Kidney (tissue), 22 donors: ENCODE measurements at places on chromosomes 5 and 9.

DNA sequence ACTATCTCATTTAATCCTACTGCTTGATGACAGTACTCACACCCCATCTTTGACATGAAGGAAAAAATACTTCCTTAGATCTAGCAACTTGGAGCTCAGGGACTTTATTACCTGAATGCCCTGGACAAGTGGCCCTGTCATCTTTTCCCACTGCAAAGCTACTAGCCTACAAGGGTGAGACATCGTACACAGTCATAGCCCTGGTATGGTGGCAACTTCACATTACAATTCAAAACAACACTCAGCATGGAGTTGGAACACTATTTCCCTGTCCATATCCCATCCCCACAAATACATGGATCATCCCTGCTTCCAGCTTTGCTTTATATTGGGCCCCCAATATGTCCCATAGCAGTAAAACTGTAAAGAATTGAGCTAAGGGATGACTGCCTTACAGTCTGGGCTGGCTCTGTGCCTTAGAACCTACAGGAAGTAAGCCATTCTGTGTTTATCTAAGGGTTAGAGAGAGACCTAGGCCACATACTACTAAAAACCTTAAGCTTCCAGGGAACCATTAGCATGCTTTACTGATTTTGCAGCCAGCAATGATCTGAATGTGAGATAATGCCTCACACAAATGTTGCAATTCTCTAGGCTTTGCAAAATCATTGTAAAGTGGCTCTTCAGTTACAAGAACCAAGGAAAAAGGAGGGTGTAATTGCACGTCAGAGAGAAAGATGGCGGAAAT is 55.9 kb downstream of the OTULIN start:
- DNase-seq, result no peak

- DNase-seq, result no peak
These were observed 186.4 kb downstream of the SLIT3 start for GRCh38 chr5:169114466-169115065.

GRCh38 chr9:88399966-88400365 is 11.7 kb downstream of the SPIN1 start:
- DNase-seq, result peak; percentile 52

GRCh38 chr9:133593587-133594253 is 15.5 kb downstream of the FAM163B start:
- no peak for DNase-seq

- peak; percentile 55 for DNase-seq
These were observed 651 bp downstream of the HRH2 start for GRCh38 chr5:175658299-175659145.

- DNase-seq, result no peak
These were observed 1.0 kb upstream of the MINAR2 start for GRCh38 chr5:129746876-129747275.

- DNase-seq, result no peak
These were observed 45.3 kb upstream of the PLPP1 start for GRCh38 chr5:55580042-55580441.

- DNase-seq, result no peak
These were observed 43.4 kb upstream of the TRIM32 start for GRCh38 chr9:116643691-116644090.

DNA sequence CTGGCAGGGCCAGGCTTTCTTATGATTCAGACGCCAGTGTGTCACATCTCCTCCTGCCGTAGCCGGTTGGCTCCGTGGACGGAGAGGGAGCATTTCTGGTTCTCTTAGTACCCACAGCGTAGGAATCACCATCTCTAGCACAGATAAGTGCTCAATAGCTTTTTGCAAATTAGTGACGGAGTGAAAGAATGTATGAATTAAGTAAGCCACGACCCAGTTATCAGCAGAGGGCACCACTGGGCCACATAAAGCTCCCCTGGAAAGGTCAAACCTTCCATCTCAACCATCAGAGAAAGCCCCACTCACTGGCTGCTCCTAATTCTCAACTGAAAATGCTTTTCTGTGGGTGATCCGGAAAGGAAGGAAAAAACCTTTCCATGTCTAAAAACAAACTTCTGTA is 317.0 kb upstream of the ADCY2 start:
- peak; percentile 51 for DNase-seq

- peak; percentile 56 for DNase-seq
These were observed 757.0 kb upstream of the ADAMTS16 start for GRCh38 chr5:4383102-4383501.

GRCh38 chr9:115891929-115892328 is 261.7 kb upstream of the PAPPA start:
- DNase-seq, result no peak

GRCh38 chr5:42668254-42668653 is 88.4 kb upstream of the CCDC152 start:
- no peak for DNase-seq

DNA sequence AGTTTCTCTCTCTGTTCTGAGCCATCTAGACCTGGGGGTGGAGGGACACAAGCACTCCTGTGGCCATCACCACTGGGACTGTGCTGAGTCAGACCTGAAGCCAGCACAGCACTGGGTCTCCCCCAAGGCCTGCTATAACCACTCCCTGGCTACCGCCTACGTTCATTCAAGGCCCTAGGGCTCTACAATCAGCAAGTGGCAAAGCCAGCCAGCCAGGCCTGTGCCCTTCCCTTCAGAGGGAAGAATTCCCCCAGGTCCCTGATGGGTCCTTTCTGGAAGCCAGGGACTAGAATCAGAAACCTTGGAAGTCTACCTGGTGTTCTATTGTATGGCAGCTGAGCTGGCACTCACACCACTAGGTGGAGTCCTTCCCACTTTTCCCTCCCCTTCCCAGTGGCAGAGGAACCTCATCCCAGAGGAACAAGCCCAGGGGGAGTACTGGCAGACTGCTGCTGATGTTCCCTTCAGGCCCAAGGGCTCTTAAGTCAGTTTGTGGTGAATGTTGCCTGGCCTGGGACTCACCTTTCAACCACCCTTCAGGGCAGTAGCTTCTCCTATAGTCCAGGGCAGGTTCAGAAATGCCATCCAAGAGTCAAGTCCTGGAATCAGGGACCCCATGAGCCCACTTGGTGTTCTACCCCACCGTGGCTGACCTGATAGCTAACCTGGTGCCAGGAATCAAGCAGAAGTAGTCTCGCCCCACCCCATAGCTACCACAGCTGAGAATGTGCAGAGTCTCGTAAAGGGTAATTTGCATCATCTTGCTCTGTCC is 20.0 kb downstream of the JMY start:
- no peak for DNase-seq

- peak; percentile 62 for DNase-seq
These were observed 103.6 kb upstream of the SHB start for GRCh38 chr9:38172586-38172985.

DNA sequence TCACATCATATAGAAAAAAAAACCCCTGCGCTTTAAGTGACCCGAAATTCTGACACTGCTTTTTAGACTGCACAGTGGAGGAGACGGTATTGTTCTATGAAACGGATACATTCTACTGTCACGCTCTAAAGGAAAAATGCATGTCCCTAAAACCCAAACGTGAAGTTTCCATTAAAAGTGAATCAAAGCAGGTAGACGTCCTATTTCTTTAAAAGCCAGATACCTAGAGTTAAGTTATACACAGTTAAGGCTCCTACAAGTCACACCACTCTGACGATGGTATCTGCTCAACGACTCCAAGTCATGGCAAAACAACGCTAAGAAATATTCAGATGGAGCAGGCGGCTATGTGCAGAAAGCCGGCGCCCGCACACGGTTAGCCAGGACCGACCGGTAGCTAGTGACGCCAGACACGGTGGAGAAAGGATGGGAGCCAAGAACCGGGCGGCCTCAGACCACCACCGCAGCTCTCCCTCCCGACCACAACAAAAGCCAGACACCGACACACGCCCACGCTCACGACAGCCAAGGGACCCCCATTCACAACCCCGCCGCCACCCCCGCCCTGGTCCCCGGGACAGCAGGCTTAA is 734 bp downstream of the SKP1 start:
- peak; percentile 50 for DNase-seq

GRCh38 chr9:26415528-26415927 is 477.1 kb downstream of the CAAP1 start:
- DNase-seq, result no peak

DNA sequence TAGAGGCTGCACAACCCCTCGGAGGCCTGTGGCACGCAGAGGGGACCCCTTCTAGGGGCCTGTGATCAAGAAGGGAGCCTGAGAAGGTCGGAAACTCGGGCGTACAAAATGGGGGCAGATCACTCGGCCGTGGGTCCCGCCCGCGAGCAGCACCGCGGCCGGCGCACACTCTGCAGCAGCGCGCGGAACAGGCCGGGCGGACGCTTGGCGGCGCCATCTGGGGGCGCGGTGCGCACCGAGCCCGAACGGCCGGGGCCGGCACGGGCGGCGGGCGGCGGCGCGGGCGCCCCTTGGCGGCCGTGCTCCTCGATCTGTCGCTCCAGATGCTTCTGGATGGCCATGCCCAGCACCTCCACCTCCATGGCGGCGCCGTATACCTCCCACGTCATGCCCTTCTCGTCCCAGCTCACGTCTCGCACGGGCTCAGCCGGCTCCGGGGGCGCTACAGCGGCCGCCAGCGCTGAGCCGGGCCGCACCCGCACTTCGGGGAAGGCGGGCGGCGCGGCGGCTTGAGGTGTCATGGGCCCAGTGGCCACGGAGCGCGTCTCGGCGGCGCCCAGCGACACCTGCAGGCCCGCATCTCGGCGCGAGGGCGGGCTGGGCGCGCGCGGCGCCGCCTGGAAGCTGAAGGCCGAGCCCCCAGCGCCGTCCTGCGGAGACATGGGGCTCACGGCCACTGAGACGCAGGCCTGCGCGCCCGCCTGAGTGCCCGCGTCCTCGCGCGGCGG is 13.1 kb downstream of the GPRIN1 start:
- peak; percentile 57 for DNase-seq

- DNase-seq, result no peak
These were observed 747.6 kb upstream of the EDIL3 start for GRCh38 chr5:85132269-85132668.

DNA sequence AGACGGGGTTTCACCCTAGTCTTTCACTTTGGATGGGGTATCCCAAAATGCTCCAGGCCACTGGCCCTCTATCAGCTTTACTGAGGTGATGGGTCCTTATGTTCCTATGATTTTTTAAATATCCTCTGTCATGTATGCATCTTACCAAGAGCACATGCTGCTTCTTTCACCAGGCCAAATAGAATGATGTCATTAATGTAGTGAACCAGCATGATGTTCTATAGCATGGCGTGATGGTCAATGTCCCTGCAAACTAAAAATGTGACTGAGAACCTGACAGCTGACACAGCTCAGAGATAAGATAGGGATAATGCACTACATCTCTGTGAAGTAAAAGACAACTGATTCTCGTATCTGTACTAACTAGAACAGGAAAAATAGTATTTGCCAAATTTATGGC is 103.6 kb downstream of the SLC1A3 start:
- DNase-seq, result no peak

DNA sequence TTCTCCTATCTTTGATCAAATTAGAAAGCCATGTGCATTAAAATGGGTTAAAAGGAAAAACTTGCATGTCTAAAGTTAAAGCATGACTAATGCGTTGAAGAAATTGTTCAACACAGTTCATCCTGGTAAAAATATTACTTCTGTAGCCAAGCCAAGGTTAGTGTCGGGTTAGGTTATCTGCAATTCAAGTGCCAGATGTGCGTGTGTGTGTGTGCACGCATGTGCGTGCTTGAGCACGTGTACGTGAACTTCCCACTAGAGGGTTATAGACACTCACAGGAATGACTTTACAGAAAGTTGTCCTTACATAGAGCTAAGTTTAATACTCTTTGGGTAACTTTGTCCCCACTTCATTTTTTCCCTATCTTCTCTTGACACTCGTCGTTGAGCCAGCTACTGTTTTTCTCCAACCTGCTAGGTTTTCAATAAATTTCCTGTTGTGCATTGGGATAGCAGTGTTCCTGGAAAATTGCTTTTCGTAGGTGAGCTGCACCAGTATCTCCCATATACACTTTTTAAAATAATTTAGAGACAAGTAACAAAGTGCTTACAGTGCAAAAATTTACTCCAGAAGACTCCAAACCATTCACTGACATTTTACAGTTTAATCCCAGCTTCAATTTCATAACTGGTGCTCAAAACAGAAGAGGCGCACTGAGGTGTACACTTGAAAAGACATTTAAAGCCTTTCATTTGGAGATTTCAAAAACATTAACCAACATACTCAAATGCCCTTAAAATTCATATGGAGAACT is 353.8 kb downstream of the NFIB start:
- no peak for DNase-seq

DNA sequence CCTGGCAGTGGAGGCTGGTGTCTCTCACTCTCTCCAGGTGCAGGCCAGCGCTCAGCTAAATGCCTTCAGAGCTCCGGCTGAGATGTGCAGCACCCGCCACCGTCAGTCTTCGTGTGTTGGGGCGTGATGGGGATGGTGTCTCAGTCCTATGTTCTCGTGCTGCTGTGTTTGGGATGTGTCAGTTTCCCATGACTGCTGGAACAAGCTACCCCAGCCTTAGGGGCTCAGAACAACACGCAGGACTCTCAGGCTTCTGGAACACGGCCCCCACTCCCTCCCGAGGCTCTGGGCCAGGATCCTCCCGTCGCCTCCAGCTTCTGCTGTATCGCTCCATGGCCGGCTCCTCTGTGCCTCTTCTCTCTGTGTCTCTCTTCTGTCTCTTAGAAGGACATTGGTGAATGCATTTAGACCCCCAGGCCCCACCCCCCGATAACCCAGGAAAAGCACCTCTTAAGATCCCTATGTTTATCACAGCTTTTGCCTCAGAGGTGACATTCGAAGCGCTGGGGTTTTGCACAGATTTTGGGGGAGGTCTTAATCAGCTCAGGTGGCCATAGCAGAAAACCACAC is 9.6 kb upstream of the CEP72 start:
- DNase-seq, result no peak

DNA sequence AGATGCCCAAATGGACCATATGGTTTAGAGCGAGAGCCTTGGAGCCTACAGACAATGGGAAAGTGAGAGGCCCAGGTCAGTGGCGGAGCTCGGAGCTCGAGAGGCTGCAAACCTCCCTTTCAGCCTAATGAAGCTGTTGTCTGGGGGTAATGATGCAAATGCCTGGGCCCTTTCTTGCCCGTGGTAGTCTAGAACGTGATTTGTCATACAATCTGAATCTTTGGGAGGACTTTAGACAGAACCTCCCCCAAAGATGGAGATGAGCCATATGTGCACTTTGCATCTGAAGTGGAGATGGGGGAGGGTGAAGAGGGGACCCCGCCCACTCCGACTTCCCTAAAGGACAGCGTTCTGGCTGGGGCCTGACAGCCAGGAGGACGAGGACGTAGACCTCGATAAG is 10.3 kb upstream of the NEUROG1 start:
- no peak for DNase-seq

GRCh38 chr9:122058709-122059108 is 34.4 kb downstream of the TTLL11 start:
- no peak for DNase-seq

DNA sequence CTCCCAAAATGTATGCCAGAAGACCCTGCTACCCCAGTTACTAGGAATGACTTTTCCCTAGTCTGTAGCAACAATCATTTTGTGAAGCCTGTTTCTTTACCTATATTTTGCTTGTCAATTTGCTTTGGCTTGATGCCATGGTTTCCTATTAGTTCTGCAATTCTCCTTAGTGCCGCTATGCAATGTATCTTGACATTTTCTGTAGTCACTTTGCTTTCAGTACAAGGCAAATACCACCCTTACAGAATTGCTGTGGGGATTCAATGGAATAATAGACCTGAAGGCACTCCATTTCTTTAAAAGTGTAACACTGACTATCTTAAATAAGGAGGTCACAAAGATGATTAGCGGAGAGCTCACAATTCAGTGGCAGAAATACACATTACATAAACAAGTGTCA is 291.1 kb downstream of the NR2F1-AS1 start:
- no peak for DNase-seq

GRCh38 chr9:123776708-123777537 is 153.0 kb downstream of the DENND1A start:
- no peak for DNase-seq
